ENCODE measurements at places on chromosomes 11 and 22.

GRCh38 chr22:46436595-46437175, 100.7 kb downstream of the CELSR1 start:
- peaks cover 6% of the 10 kb centered on the region for H3K4me1 ChIP-seq
- no peak overlapping the region for H3K4me3 ChIP-seq
- peaks cover 5% of the 10 kb centered on the region for H3K27me3 ChIP-seq
- H3K27ac ChIP-seq = no peak overlapping the region

- peaks cover 28% of the 10 kb centered on the region for H3K4me1 ChIP-seq
- no peaks in the 10 kb centered on the region for H3K27me3 ChIP-seq
- DNase-seq = no peak
- no peak overlapping the region for H3K4me3 ChIP-seq
- 0 out of 2 replicates have a peak, but pooled peaks cover 3% of the 10 kb centered on the region for H3K36me3 ChIP-seq
Observed at GRCh38 chr22:41474872-41475451, 6.0 kb downstream of the ACO2 start.

GRCh38 chr11:5703741-5704536, 14.3 kb downstream of the TRIM22 start:
- no peak for DNase-seq
- H3K27me3 ChIP-seq = peaks cover 1% of the 10 kb centered on the region
- H3K4me3 ChIP-seq = no peak overlapping the region
- H3K36me3 ChIP-seq = peaks cover 55% of the 10 kb centered on the region
- H3K27ac ChIP-seq = no peak overlapping the region

DNA sequence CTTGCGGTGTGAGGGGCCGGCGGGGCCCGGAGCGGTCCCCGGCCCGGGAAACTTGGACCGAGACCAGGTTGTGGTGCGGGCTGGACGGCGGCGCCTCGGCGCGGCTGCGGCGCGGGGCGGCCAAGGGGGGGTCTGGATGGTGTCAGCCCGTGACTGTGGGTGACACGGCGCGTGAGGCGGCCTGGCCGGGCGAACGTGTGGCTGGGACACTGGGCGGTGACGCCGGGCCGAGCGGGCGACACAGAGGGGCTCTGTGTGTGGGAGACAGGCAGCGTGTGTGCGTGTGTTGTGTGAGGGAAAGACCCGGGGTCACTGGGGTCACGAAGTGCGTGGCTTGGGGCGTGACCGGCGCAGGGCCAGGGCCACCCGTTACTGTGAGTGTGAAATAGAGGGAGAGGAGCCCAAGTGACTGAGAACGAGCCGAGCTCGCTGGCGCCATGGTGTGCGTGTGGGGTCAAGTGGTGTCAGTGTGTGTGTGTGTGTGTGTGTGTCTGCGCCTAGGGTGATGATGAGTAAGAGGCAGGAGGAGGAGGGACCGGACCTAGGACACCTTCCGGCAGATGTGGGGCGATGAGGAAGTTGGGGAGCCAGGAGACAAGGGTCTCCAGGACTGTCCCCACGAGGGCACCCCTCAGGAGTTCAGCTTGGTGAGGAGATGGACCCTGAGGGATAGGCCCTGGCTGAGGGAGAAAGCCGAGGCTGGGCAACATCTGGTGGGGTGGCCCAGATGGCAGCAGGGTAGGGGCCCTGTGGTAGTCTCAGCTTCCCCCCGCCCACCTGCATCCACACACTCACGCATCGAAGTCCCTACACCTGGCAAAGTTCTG, 817 bp downstream of the RELT start:
- H3K4me3 ChIP-seq = peak overlapping the region; percentile 94
- peaks cover 31% of the 10 kb centered on the region for H3K4me1 ChIP-seq
- peaks cover 20% of the 10 kb centered on the region for H3K27me3 ChIP-seq
- peak overlapping the region; percentile 89 for H3K27ac ChIP-seq

GRCh38 chr11:1008001-1008802, 28.3 kb downstream of the MUC6 start:
- no peak for DNase-seq
- H3K27ac ChIP-seq = no peak overlapping the region
- peaks cover 5% of the 10 kb centered on the region for H3K27me3 ChIP-seq
- H3K4me3 ChIP-seq = no peak overlapping the region
- peaks cover 7% of the 10 kb centered on the region for H3K36me3 ChIP-seq

DNA sequence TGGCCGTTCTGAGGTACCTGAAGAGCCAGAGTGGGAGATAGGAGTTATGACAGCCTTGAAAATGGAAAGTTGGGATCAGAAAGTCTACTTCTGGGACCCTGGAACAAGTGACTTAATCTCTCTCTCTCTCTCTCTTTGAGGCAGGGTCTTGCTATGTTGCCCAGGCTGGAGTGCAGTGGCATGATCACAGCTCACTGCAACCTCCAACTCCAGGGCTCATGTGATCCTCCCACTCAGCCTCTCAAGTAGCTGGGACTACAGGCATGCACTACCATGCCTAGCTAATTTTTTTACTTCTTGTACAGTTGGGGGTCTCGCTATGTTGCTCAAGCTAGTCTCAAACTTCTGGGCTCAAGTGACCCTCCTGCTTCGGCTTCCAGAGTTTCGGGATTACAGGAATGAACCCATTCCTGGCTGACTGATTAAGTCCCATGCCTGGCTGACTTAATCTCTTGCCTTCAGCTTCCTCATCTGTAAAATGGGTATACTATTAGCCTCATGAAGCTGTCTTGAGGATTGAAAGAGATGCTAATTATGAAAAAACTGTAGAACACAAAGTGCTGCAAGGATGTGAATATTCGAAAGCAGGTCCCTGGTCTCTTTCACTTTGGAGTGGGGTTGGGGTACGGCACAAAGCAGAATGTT, 87.7 kb downstream of the UBASH3B start:
- H3K36me3 ChIP-seq = no peaks in the 10 kb centered on the region
- no peak for DNase-seq
- no peak overlapping the region for H3K4me3 ChIP-seq
- peaks cover 25% of the 10 kb centered on the region for H3K4me1 ChIP-seq
- H3K27me3 ChIP-seq = peaks cover 2% of the 10 kb centered on the region

- no peaks in the 10 kb centered on the region for H3K27me3 ChIP-seq
- peak overlapping the region; percentile 91 for H3K27ac ChIP-seq
- H3K4me1 ChIP-seq = peaks cover 8% of the 10 kb centered on the region
- peak; percentile 97 for DNase-seq
- peaks cover 37% of the 10 kb centered on the region for H3K36me3 ChIP-seq
- peak overlapping the region; percentile 53 for H3K4me3 ChIP-seq
Observed at GRCh38 chr11:518463-519202, 11.6 kb upstream of the RNH1 start.

DNA sequence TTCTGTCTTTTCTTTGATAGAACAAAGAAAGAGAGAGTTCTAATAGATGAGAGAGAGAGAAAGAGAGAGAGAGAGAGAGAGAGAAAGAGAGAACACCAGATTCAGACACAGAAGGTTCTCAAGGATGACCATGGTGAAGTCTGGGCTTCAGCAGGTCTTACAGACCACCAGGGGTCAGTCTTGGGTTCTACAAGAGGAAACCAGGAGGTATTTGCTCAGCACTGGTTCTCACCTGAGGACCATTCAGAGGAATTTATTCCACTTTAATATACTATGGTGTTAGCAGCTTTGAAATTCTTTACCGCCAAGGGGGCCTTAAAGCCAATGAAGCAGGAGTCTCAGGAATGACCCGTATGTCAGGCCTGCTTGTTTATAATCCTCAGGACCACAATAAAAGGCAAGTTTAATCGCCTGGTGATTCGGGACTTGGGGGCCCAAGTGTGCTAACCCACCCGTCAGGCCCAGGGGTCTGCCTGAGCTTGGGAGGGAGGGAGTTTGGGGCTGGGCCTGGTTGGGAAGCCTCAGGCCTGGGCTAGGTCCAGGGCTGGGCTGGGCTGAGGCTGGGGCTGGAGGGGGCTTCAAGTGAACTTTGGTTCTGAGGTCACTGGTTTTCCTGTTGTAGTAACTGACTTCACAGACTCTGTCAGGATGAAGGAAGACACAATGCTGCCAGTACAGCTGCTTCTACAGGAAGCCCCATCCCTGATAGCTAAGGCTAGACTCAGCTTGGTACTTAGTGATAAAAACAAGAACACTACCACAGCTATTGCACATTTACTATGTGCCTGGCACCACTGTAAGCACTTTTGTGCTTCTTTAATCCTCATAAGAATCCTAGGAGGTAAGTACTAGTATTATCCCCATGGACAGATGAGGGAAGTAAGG, 179.2 kb upstream of the ZBED5 start:
- DNase-seq = peak; percentile 29
- 0 out of 2 replicates have a peak, but pooled peaks cover 4% of the 10 kb centered on the region for H3K36me3 ChIP-seq
- H3K27ac ChIP-seq = no peak overlapping the region
- H3K4me3 ChIP-seq = no peak overlapping the region
- peaks cover 22% of the 10 kb centered on the region for H3K4me1 ChIP-seq

DNA sequence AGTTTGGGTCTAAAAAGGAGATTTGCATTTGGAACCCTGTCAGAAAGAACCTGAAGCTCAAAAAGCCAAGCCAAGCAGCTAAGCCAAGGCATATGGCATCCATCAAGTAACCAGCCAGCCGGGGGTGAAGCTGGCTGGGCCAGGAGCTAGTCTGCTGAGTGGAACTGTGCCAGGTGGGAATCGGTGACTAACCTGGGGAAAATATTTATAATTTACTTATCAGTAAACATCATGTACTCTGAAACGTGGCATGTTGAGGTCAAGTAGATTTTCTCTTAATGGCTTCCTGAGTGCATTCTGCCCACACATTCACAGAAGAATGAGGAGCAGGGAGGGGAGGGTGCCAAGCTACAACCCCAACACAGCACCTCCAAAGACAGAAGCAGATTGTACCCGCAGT, 70.5 kb upstream of the SESN3 start:
- H3K4me1 ChIP-seq = no peaks in the 10 kb centered on the region
- H3K27ac ChIP-seq = no peak overlapping the region
- H3K27me3 ChIP-seq = no peaks in the 10 kb centered on the region
- H3K36me3 ChIP-seq = no peaks in the 10 kb centered on the region
- DNase-seq = no peak
- H3K4me3 ChIP-seq = no peak overlapping the region

DNA sequence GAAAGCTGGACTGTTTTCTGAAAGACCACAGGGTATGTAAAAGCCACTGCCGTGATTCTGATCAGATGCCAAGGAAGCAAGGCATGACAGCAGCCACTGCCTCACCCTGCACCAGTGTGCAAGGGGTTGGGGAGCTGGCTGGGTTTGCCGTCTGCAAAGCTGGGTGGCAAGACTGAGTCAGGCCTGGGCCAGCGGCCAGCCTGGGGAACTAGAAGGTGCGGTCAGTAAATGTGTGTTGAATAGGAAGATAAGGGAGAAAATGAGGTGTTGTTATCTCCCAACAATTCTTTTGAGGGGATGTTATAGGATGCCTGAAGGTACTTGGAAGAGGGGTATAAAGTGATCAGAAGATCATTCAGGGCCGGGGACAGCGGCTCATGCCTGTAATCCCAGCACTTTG, 8.0 kb downstream of the VSTM5 start:
- H3K4me3 ChIP-seq = no peak overlapping the region
- peaks cover 2% of the 10 kb centered on the region for H3K27me3 ChIP-seq
- peaks cover 56% of the 10 kb centered on the region for H3K4me1 ChIP-seq

DNA sequence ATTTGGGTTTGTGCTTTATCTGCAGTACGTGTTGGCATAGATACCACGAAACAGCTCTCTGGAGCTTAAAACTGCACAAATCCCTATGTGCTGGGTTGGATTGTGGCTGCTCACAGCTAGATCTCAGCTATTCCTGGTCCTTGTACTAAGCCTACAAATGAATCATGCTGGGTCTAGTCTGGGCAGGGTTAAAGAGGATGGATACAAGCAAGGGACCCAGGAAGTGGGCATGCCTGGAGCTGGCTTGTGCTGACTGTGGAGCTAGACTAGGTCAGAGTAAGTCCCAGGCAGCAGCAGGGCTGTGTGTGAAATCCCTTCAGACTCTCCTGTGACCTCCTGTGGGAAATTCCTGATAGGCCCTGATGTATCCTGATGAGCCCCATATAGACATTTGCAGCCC, 3.9 kb upstream of the E2F8 start:
- H3K27ac ChIP-seq = no peak overlapping the region
- H3K4me3 ChIP-seq = no peak overlapping the region
- peaks cover 14% of the 10 kb centered on the region for H3K4me1 ChIP-seq
- H3K27me3 ChIP-seq = peaks cover 27% of the 10 kb centered on the region
- H3K36me3 ChIP-seq = no peaks in the 10 kb centered on the region
- no peak for DNase-seq

DNA sequence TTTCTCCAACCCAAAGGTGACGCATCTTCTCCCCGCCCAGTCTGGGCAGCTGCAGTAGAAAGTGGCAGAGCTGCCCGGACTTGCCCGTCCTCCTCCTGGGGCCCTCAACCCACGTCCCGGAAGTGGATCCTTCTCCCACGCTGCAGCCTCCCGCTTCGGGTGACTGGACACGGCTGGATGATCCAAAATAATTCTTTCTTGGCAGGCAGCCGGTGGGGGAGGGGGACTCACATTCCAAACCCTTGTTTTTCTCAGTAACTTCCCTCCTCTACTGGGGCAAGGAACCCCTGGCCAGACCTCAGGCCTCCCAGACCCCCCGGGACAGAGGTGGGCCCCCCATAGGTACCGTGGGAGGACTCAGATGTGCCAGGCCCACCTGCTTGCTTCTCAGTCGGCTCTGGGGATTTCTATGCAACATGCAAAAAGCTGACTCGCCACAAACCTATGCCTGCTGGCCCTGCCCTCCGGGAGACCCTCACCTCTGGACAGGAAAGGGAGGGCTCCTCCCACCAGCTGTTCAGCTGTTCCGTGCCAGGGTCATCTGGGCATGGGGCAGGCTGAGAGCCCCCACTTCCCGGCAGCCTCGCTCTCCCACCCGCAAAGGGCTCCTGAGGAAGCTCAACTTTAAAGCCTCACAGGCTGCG, 1.4 kb downstream of the PLXNB2 start:
- H3K4me3 ChIP-seq = peak overlapping the region; percentile 92
- no peaks in the 10 kb centered on the region for H3K36me3 ChIP-seq
- peak overlapping the region; percentile 93 for H3K27ac ChIP-seq

DNA sequence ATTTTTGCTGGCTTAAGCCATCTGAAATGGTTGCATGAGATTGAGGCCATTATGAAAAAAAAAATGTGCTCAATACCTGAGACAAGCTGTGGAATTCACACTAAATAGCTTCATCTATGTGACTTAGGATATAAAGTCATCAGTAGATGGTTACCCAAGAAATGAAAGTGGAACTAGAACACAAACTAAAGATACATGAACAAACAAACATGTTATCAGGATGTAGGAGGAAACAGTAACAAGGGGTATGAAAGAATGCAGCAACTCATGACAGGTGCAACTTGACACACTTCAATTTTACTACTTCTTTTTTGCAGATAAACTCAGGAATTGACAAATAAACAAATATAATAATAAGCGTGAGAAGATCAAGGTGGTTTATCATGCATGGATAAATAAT, 155.0 kb downstream of the WT1 start:
- no peak overlapping the region for H3K4me3 ChIP-seq
- no peaks in the 10 kb centered on the region for H3K36me3 ChIP-seq
- no peak for DNase-seq
- H3K4me1 ChIP-seq = no peaks in the 10 kb centered on the region

- no peak overlapping the region for H3K27ac ChIP-seq
- DNase-seq = no peak
- peaks cover 3% of the 10 kb centered on the region for H3K27me3 ChIP-seq
- H3K4me3 ChIP-seq = no peak overlapping the region
- H3K4me1 ChIP-seq = peaks cover 39% of the 10 kb centered on the region
- H3K36me3 ChIP-seq = peaks cover 9% of the 10 kb centered on the region
Observed at GRCh38 chr11:34658071-34659015, 37.5 kb downstream of the EHF start.

GRCh38 chr11:96340555-96340885, 2.5 kb downstream of the MAML2 start:
- H3K4me1 ChIP-seq = peaks cover 66% of the 10 kb centered on the region
- no peaks in the 10 kb centered on the region for H3K27me3 ChIP-seq
- peak overlapping the region; percentile 95 for H3K4me3 ChIP-seq
- H3K27ac ChIP-seq = peak overlapping the region; percentile 95
